Thyroid gland (tissue), 4 donors: ENCODE measurements at places on chromosomes 2 and 18. TPM values are rescaled to one million over a fixed set of nuclear protein-coding genes. Genes with fewer than 3 reads are reported as not detected.

Gene EMILIN2
- 23.0 TPM for total RNA-seq

Gene IL36RN
- total RNA-seq, result not detected

Gene FNDC4
- total RNA-seq, result 9.5 TPM

DNA sequence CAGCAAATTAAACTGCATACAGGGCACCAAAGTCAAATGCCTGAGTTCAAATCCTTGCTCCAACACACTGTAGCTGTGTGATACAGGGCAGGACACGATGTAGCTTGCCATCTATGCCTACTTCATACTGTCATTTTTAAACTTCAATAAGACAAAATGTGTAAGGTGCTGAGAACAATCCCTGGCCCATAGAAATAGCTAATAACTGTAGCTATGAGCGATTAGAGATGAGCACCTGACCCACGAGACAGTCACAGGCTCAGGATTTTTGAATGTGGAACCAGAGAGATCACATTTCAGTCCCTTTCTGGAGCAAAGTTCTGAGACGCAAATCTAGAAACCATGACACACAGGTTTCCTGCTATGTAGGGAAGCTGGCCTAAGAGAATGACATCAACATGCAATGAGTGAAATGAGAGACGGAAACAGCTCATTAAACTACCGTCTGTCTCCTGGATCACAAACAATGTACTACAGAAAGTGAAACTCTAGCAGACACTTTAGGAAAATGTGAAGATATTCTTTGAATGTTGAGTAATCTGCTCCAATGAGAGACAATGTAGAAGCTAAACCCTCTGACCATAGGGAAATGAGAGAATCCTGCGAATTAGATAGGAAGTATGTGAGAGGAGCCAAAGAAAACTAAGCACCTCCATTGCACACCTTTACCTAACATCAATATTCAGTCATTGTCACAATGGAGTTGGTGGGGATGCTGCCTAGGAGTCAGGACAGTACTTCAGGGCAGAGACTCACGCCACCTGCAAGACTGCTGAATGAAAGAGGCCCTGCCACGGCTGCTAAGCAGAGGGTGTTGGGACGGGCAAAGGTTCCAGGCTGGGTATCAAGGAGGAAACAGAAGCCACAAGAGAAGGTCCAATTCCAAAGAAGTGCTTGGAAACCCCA lies 25.5 kb downstream of the B4GALT6 start:
- no peak for DNase-seq

- DNase-seq, result peak; percentile 35
These were observed 22.6 kb upstream of the FZD5 start for GRCh38 chr2:207792244-207792785.

DNA sequence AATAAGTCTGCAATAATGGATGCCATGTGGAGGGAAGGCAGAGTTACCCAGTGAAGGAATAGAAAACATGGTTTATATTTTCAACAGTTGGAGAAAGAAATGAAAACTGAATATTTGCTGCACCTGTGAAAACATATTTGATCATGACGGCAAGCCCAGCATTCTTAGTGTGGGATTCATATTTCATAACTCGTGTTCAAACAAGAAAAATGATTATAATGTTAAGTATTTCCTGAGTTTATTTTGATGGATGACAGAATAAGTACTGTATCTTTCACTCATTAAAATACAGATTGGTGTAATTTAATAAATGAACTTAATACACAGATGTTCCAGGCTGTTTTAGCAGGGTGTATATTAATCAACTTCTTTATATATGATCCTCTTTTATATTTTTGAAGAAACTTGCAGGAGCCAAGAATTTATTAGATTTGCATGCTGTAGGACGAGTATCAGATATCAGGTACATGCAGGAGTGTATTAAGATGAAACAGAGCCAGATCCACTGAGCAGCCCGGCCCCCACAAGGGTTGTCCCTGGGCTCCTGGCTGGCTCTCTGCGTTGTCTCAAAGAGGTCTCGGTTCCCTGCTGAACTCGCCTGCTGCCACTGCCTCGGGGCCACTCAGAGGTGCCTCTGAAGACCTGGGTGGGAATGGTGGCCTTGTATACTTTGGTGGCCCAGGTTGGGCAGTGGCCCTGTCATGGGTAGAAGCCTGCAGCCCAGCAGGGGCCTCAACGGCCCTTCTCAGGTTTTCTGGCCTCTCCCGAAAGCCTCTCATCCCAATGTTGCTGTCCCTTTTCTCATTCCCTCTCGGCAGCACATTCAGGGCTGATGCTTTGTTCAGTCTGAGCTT lies 95.0 kb upstream of the LDAH start:
- DNase-seq, result no peak

GRCh38 chr18:42183746-42184145 lies 228.7 kb downstream of the PIK3C3 start:
- peak; percentile 5 for DNase-seq

- no peak for DNase-seq
These were observed 798 bp downstream of the TANC1 start for GRCh38 chr2:158969162-158969714.

GRCh38 chr2:77521931-77522470 lies at the start of gene LRRTM4:
Gene LRRTM4 (minus strand): TSS chr2:77522376.
- no peak for DNase-seq

GRCh38 chr2:100840519-100840918 lies 20.6 kb downstream of the NPAS2 start:
- DNase-seq, result no peak

DNA sequence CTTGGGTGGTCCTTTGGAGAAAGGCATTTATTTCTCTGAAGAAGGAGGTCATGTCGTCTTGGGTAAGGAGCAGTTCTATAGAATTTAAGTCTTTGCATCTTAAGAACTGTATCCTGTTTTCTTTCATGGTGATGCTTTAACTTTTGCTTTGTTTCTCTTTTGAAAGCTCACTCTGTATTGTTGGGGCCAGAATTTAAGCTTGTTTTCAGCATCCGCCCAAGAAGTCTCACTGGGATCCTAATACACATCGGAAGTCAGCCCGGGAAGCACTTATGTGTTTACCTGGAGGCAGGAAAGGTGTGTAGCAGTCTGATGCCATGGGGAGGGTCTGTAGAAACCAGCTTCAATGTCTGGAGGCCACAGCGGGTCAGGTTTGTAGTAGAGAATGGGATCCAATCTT lies 64.7 kb upstream of the TTC39C start:
- DNase-seq, result no peak

DNA sequence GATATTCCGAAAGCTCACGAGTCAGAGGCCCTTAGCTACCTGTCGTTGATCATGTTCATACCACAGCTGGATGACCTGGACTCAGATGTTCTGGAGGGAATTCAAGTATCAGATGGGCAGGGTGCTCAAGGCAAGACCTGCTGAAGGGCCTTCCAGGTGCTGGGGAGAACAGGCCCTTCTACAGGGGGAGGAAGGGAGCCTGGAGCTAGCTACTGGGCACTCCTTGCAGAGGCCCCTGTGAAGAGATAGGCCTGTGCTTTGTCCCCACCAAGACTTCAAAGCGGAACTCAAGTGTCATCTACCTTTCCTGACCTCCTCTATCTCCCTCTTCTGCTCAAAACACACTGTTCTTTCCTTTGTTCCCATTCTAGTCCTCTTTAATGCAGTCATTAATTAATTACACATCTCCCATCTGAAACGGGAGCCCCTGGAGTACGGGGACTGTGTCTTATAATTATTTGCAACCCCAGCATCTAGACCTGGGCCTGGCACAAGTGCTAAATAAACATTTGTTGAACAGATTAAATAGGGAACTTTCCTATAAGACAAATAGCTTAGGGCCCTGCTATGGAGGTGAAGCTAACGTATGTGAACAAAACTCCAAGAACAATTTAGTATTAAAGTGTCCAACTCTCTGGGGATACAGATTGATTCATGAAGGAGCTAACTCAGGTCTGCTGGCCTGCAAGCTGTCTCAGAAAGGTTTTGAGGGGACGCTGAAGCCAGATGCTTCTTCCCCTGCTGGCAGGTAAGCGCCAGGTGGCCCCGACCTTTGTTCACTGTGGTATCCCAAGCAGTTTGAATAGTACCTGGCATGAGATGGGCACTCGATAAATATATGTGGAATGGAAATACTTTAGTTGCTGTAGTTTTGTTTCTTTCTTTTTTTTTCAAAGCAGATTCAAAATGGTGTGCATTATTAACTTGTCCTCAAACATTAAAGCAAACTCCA lies 22.0 kb downstream of the RHOB start:
- no peak for DNase-seq
